ENCODE measurements at places on chromosomes 3 and 15. TPM values are rescaled to one million over a fixed set of nuclear protein-coding genes. Genes with fewer than 3 reads are reported as not detected.

The LRTM1 gene
- polyA plus RNA-seq, result not detected

The AGTR1 gene
- polyA plus RNA-seq, result 4.2 TPM

GRCh38 chr3:51974277-51974962 is 444 bp upstream of the ABHD14A start:
- DNase-seq, result peak; percentile 29
- no peaks in the 10 kb centered on the region for H3K36me3 ChIP-seq
- H3K4me1 ChIP-seq, result peaks cover 10% of the 10 kb centered on the region
- peak overlapping the region; percentile 87 for H3K27ac ChIP-seq

DNA sequence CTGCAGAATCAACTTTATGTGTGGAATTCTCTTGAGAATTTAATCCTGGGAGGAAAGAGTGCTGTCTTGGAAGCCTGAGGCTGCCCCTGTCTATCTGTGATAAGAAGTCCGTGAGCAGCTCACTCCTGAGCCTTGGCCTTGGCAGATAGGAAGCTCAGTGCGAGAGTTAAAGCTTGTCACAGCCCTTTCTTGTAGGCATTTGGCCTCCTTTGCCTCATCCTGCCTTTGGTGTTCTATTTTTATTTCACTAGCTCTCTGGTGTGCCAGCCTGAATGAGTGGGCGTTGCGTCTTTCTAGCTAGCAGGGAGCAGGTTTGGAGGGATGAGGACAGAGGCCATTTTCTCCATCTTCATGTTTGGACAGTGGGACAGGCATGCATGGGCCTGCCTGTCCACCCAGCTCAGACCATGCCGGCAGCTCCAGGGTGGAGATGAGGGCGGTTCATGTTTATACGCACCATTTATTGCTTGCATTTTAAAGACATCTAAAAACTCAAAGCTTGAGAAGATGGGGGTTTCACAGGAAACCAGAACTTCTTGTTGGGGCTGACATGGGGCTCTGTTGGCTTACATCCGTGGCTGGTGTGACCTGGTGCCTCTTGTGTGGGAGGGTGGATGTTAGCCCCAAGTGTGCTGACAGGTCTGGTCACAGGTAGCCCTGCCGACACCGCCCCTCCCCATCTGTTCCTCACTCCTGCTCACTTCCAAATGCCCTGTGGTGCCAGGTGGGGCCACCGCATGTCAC is 29.8 kb downstream of the IRAK2 start:
- no peaks in the 10 kb centered on the region for H3K36me3 ChIP-seq
- DNase-seq, result no peak
- no peaks in the 10 kb centered on the region for H3K27me3 ChIP-seq
- peak overlapping the region; percentile 95 for H3K27ac ChIP-seq

The SIDT1 gene
- 4.1 TPM for polyA plus RNA-seq

DNA sequence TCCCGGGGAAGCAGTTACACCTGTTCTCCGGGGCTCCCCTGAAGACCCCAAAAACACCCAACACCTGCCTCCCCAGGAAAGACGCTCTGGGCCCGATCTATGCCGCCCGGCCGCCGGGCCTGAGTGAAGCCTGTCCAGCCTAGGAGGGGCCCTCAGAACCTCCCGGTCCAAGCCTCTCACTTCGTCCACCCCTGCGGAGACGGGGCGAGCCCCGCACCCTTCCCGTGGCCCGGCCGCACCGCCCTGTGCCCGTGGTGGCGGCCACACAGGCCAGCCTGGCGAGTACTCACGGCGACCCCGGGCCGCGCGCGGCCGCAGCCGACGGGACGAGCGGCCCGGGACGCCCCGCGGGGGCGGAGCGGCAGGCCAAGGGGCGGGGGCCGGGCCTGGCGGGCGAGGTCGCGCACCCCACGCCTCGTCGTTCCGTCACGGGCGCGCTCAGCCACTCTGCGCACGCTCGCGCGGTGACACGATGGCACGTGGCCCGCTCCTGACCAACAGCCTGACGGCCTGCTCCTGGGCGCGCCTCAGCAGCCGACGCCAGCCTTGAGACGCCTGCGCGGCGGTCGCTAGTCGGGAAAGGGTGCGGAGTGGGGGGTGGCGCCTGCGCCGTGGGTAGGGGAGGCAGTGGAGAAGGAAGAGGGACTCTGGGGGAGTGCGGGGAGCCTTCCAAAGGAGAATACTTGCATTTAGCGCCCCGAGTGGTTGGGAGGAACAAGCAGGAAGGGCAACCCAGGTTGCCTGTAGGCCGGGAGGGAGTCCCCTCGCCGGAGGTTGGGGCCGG is at the start of gene PARP6:
PARP6 (minus strand) TSS at position 342 of the 784 bp plus-strand sequence. CDS start 5,077 bp downstream, outside the sequence.
- H3K4me1 ChIP-seq, result peaks cover 3% of the 10 kb centered on the region
- peak within 1 kb of the TSS; percentile 92 for H3K27ac ChIP-seq
- peak within 1 kb of the TSS; percentile 84 for H3K4me3 ChIP-seq
- peaks cover 9% of the 10 kb centered on the region for H3K36me3 ChIP-seq
- DNase-seq, result peak; percentile 99
- no peaks in the 10 kb centered on the region for H3K27me3 ChIP-seq

The CP gene
- 47.2 TPM for polyA plus RNA-seq

- H3K27me3 ChIP-seq, result no peaks in the 10 kb centered on the region
- H3K4me3 ChIP-seq, result no peak overlapping the region
- H3K27ac ChIP-seq, result no peak overlapping the region
- DNase-seq, result no peak
Observed at GRCh38 chr3:181755959-181756358, 44.2 kb downstream of the SOX2 start.

DNA sequence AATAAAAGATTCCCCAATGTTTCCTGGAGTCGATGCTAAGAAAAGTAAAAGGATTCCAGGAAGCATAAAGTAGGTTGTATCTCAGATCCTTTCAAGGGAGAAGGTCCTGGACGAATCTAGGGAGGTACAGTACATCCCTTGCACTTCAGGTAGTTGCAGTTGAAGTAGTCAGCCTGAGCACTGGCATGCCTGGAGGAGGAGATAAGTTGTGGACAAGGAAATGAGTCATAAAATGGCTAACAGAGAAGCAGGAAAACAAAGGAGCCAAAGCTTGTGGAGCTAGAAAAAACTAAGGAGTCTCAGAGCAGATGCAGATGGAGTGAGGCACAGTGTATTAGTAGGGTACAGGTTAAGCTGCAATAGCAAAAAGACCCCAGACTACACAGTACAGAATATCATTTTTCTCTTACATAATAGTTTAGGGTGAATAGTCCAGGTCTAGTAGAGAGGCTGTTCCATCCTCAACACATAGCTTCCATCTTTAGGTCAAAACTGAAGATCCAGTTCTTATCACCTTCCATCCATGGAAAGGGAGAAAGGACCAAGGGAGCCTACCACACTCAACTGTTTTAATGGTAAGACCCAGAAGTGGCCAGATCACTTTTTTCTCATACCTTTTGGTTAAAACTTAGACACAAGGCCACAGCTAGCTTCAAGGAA is 41.3 kb downstream of the COL6A5 start:
- no peak overlapping the region for H3K4me3 ChIP-seq
- no peaks in the 10 kb centered on the region for H3K4me1 ChIP-seq
- no peak overlapping the region for H3K27ac ChIP-seq
- H3K36me3 ChIP-seq, result no peaks in the 10 kb centered on the region
- no peaks in the 10 kb centered on the region for H3K27me3 ChIP-seq
- no peak for DNase-seq

The LRRN1 gene
- 0.45 TPM for polyA plus RNA-seq

The IL17RE gene
- 7.0 TPM for polyA plus RNA-seq

DNA sequence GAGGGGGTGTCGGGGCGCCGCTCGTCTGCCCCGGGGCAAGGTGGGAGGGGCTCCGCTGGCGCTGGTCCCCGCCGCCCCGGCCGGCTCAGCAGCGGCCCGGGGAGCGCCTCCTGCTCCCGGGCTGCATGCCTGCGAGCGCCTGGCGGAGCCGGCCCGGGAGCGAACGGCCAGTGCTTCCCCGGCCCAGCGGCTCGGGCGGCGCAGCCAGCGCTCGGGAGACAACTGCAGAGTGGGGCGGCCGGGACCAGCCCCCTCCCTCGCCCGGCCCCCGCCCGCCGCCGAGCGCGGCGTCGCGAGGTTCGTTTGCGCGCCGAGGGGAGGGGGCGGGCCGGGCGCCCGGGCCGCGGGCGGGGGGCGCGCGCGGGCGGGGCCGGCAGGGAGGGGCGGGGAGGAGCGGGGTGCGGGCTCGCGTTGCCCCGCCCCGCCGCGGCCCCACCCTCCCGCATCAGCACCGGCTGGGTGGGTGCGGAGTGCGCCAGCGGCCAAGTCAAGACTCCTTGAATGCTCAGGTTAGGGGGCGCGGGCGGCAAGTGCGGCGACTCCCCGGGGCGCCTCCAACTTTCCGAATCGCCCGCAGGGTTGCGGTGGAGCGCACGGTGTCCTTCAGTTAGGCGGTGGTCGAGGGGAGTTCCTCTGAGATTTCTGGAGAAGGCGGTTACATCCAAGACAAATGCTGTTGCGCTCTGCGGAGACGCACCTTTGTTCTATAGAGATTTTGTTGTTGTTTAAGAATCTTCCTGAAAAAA is at the start of gene RGMA:
RGMA (minus strand) TSS at position 231 of the 746 bp plus-strand sequence. CDS start 279 bp downstream, outside the sequence.
- peak within 1 kb of the TSS; percentile 16 for H3K4me3 ChIP-seq
- H3K4me1 ChIP-seq, result no peaks in the 10 kb centered on the region
- H3K27me3 ChIP-seq, result peaks cover 57% of the 10 kb centered on the region
- no peak within 1 kb of the TSS for H3K27ac ChIP-seq
- H3K36me3 ChIP-seq, result no peaks in the 10 kb centered on the region
- peak; percentile 34 for DNase-seq

GRCh38 chr3:42025370-42026138 is 63.7 kb upstream of the ULK4 start:
- peak overlapping the region; percentile 27 for H3K27ac ChIP-seq
- H3K4me3 ChIP-seq, result no peak overlapping the region
- no peaks in the 10 kb centered on the region for H3K36me3 ChIP-seq
- no peaks in the 10 kb centered on the region for H3K27me3 ChIP-seq

DNA sequence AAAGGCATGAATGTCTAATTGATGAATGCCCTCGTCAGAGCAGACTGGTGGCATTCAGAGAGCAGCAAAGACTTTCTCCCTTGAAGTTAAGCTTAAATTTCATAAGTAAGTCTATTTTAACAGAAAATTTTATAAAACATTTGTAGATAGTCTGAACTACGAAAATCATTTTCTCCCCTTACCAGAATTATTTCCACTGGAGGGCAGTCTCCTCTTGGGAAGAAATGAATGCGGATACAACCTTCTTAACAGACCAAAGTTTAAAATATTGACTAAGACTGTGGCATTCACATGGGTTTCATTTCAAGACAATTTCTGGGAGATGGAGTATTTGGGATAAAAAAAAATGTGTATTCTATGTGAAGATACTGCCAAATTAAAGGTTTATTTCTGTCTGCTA is 669.0 kb downstream of the FHIT start:
- no peaks in the 10 kb centered on the region for H3K4me1 ChIP-seq
- no peaks in the 10 kb centered on the region for H3K36me3 ChIP-seq
- H3K4me3 ChIP-seq, result no peak overlapping the region
- H3K27ac ChIP-seq, result no peak overlapping the region
- H3K27me3 ChIP-seq, result no peaks in the 10 kb centered on the region
